Right renal pelvis (tissue), 4 donors: ENCODE measurements at places on chromosomes 6 and 20.

GRCh38 chr6:6922166-6922565 is 185.6 kb upstream of the RREB1 start:
- DNase-seq: no peak

DNA sequence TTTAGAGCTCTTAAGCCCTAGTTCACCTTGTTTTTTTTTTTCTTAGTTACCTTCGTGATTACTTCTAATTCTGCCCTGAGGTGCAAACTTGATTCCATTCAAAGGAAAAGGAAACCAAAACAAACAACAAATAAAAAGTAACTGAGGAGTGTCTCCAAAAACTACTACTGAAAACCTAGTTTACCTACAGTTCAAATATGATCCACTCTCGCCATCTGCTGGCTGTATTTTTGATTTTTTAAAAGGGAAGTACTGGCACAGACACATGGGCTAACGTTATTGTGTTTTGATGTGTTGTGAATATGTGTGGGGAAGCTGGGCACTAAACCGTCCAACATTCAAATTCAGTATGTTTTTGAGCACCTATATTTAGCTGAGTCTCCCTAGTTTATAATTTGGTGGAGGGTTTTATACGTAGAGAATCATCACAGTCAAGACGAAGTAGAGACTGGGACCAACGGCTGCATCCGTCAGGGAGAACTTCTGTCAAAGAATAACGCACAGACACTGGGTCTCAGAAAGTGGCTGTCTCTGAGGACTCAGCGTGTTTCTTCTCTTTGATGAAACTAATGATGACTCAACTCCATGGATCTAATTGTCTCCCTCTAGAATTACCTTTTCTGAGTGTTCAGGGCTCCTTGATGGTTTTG is 373.5 kb upstream of the BTBD3 start:
- DNase-seq: peak; percentile 55

GRCh38 chr20:40100261-40100660 is 588.8 kb downstream of the MAFB start:
- no peak for DNase-seq

DNA sequence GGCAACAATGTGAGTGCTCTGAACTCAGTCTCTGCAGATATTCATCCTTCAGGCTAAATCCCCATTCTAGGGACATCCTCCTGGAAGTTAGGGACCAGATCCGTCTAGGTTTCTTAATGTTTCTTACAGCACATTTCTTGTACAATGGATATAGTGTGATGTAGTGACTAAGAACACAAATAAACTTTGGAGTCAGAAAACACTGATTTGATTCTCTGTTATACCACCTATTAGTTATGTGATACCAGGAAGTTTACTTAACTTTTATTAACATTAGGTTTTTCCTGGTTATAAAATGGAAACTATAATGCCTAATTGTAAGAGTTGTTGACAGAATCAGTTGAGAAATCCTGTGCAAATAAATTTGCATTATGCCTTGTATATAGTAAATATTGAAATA is 57.6 kb upstream of the KCNQ5 start:
- DNase-seq: no peak

- DNase-seq: no peak
Measured at GRCh38 chr6:14797875-14798593, 447.8 kb upstream of the JARID2 start.

DNA sequence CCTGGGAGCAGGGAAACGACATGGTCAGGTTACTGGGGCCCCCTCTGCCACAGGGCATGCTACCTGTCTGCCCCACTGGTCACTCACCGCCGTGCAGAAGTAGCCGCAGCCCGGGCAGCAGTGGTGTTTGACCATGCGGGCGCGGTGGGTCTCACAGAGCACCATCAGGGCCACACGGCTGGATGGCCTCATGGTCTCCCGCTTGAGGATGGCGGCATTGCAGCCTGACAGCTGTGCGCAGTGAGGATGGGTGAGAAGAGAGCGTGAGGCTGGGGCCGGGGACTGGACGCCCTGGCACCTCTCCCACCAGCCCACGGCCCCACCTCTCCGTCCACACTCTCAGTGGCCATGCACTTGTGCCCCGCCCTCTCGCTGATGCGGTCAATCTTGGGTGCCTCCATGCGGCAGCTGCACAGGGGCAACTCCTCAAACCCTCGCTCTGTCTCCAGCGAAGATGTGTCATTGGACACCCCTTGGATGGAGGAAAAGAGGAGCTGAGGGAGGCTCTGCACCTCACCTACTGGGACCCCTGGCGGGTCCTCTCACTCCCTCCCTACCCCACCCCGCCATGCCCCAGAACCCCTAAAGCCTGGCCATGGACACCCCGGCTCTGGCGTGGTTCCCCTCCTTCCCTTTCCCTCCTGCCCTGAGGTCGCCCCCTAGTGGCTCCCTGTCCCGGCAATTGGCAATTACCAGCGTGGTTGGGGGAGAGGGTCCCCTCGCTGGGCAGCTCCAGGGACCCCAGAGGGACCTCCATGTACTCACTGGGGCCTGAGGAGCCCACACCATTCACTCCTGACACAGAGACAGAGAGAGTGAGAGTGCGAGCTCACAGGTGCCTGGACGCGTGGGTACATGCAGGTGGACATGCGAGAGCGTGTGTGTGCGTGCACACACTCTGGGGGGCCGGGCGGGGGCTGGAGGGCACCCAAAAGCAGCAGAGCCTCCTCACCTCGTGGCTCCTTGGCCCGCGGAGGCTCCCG is 8.9 kb downstream of the EHMT2 start:
- DNase-seq: no peak

- DNase-seq: no peak
Measured at GRCh38 chr6:88251301-88251700, 85.2 kb upstream of the CNR1 start.

DNA sequence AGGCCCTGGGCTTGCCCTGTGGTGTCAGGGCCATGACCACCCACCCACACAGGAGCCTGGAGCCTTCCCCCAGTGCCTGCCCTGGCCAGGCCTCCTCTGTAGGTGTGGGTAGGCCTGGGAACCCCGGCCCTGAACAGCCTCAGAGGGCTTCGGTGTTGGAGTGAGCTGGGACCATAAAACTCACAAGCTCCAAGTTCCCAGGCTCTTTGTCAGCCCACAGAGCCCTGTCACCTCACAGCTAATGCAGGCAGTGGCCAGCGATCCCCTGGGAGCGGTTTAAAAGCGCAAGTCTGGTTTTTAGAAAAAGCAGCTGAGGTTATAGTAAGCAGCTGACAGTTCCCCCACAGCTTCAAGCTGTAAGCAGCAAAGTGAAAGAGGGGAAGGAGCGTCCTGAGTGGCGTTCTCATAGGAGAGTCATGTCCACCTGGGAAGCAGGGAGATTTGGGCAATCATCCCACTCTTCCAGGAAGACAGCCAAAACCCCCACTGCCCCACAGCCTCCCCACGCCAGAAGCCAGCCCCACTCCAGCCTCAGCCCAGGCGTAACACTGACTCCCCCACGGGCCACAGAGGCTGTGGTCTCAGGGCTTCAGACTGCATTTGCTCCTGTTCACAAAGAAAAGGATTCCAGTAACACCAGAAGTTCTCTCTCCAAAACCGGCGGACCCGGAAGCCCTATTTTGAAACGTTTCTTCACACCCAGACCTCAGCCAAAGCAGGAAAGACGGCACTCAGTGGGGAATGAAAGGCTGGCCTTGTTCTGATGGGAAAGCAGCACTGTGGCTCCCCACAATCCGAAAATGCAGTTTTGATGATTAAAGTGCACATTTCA is 34.3 kb upstream of the FOXC1 start:
- DNase-seq: no peak

DNA sequence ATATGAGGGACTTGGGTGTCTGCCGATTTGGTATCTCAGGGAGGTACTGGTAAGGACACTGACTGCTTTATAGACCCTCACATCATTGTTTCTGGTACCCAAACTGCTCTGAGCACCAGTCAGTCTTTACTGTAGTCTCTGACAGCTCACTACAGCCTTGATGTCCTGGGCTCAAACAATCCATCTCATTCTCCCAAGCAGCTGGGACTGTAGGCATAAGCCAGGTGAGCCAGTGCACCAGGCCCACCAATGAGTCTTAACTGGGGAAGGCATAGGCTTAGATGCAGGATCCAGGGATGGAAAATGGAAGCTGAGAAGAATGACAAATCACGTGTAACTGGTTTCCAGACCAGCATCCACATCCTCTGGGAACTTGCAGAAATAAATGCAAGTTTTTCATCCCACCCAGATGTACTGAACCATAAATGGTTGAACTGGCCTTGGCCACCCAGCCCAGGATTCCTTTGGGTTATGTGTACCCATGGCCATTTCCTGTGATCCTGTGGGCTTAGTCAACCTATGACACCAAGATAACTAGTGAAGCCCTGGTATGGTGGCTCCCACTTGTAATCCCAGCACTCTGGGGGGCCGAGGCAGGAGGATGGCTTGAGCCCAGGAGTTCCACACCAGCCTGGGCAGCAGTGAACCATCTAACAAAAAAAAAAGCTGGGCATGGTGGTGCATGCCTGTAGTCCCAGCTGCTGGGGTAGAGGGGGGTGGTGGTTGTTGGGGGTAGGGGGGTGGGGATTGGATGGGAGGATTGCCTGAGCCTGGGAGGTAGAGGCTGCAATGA is 5.8 kb downstream of the TUBB start:
- DNase-seq: no peak

- peak; percentile 68 for DNase-seq
Measured at GRCh38 chr6:31399589-31400466, 3.6 kb upstream of the MICA start.

- no peak for DNase-seq
Measured at GRCh38 chr6:100447900-100448748, 16.6 kb downstream of the SIM1 start.

- no peak for DNase-seq
Measured at GRCh38 chr6:136745300-136745699, 47.0 kb downstream of the MAP3K5 start.

GRCh38 chr20:17852323-17852722 is 116.3 kb downstream of the SNX5 start:
- no peak for DNase-seq

DNA sequence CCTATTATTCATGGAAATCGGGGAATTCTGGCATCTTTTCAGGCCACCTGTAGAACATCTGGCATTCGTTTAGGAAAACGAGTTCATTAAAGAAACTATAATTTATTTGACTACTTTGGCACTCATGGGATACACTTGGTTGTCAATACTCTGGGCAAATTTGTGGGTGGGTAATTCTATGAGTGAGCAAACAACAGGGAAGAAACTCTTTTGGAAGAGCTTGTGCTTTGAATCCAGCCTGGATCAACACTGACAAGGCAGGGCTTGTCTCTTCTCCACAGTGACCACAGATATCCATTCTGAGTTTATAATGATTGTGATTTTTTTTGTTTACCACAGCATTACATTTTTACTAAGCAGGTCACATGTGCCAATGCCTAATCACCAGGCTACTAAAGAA is 394.7 kb downstream of the THBS2 start:
- no peak for DNase-seq

GRCh38 chr20:5078399-5078958 is 41.3 kb downstream of the PCNA start:
- no peak for DNase-seq

- DNase-seq: no peak
Measured at GRCh38 chr20:22838001-22838400, 197.1 kb upstream of the SSTR4 start.

DNA sequence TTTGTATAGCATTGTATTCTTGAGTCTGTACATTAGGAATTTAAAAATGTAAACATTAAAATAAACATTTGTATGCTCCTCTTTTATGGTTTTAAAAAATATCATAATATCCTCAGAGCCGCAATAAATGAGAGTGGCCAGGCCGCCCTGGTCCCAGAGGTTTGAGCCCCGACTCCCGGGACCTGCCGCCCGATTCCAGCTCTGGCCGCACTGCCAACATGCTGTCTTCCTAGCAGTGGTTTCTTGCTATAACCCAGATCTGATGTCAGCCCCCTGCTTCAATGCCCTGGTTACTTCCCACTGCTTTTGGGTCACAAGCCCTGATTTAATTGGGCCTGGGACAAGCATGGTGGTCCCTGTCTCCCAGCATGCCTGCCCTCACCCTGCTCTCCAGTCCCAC is 5.4 kb upstream of the ARID1B start:
- DNase-seq: no peak

- no peak for DNase-seq
Measured at GRCh38 chr6:41462033-41462432, 84.1 kb upstream of the FOXP4 start.

DNA sequence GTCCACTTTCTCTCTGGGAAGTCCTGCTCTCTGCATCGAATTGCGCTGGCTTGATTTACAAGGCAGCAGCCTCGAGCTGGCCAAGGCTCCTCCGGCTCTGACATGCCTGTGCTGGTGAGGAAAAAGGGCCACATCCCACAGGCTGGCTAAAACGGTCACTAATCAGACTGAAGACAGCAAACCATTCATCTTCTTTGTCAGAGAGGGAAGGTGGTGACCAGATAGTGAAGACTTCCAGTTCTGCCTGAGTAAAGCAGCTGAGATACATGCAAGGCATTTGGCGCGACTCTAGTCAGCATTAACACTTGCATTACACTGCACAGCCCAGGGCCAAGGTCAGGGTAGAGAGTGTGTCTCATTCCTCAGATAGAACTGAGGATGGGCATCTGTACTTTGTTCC is 203.2 kb upstream of the MAP3K7 start:
- DNase-seq: peak; percentile 7

- no peak for DNase-seq
Measured at GRCh38 chr20:16018881-16019280, 554.4 kb downstream of the KIF16B start.

DNA sequence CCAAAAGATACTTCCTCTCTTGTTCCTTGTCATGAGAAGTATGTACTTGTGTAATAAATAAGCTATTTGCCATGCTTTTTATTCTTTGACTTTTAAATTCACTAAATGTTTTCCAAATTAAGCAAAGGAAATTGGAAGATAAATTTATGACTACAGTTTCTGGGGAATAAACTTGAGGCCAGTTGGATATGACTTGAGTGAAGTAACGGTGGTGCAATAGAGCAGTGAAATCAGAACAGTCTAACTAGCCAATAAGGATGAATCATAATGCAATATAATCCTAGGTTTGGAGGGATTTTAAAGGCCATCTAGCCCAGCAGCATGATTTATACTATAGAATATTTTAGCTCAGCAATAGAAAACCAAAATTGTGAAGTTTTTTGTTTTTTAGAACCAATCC is 183.8 kb upstream of the TCF21 start:
- no peak for DNase-seq

GRCh38 chr20:51959066-51959542 is 156.8 kb upstream of the SALL4 start:
- no peak for DNase-seq

- DNase-seq: no peak
Measured at GRCh38 chr20:49845060-49845459, 32.4 kb downstream of the SLC9A8 start.

DNA sequence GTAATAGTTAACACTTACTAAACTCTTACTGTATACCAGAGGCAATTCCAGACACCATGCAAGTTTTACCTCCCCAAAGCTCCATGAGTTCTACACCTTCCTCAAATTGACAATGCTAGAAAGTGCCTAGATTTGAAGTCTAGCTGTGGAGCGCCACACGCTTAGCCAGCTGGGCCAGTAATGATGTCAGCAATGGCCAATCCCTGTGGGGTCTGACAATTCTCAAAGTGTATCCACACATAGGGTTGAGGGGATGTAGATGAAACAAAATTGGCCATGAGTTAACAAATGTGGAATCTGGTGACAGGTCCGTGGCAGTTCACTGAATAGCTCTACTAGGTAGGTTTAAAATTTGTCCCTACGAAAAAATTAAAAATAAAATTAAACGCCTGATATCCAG is 1.3 kb downstream of the ZNF343 start:
- DNase-seq: no peak

GRCh38 chr6:160137989-160138835 is 16.6 kb downstream of the SLC22A1 start:
- peak; percentile 22 for DNase-seq
